ENCODE measurements at places on chromosomes 6 and 20.
A peak's percentile ranks its signal among the peaks of the same experiment; 100 is the strongest.

DNA sequence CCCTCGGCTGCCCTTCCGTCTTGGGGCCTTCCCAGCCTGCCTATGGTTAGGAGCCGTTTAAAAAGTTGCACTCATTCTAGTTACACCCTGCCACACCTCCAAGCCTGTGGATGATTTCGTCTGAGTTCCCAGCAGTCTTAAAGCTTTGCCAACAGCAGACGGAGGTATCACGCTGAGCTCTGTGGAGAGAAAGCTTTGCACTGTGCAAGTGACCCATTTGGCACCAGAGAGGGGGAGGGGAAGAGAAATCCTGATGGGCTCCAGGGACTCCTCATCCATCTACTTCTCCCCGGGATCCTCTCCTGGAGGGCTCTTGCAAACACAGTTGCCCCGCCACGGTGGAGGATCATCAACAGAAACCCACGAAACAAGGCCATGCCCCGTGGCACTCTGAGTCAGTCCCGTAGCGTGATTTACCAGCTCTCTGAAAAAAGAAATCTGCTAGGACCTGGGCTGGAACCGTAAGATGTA lies 98.8 kb upstream of the CITED2 start:
- DNase-seq, result peak; percentile 51

- no peak for DNase-seq
These were observed 8.3 kb upstream of the PRND start for GRCh38 chr20:4713401-4713800.

GRCh38 chr6:128538763-128539162 lies 18.4 kb upstream of the PTPRK start:
- no peak for DNase-seq

- DNase-seq, result no peak
These were observed 19.2 kb downstream of the SIM1 start for GRCh38 chr6:100445512-100445911.

- no peak for DNase-seq
These were observed 64.9 kb downstream of the CHD6 start for GRCh38 chr20:41553142-41553879.

DNA sequence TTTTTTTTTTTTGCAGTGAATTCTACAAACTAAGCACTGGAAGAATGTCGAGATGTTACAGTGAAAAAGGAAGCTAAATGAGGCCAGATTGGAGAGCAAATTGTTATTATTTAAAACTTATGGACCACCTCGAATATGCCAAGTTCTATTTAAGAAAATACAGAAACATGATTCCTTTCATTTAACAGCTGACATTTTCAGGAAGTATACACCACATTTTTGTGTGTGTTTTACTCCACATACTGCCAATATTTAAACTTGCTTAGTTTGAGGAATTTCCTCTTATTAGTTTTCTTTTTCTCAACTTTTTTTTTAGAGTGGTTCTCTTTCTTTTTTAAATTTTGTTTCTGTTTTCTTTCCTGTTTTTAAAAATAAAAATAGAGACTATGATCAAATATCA lies 37.0 kb upstream of the GCLC start:
- DNase-seq, result no peak

DNA sequence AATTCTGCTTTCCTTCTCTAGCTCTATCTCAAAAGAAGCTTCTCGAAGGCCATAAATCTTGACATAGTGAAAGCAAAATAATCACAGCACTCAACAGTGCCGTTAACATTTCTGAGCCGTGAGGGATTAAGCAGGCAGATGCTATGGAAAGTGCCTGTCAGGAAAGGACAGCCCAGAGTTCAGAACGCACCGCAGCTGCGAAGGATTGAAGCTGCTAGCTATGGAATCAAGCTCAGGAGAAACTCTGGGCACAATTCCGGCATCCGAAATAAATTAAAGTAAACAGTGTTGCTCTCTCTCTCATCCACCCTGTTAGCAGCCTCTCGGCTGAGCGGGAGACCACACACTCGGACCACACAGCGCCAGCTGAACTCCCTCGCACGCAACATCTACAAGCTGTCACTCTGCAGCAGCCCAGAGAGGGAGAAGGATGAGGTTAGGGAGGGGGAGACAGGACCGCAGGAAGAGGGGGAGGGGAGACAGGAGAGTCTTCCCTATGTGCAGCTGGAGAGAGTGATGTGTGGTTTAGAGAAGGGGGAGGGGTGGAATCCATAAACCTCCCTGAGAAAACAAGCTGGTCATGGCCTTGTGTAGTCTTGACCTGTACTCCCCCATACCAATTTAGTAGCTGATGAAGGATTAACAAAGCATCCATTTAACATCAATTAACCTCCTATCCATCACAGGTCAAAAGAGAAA lies 9.0 kb downstream of the EXOC2 start:
- DNase-seq, result peak; percentile 28

DNA sequence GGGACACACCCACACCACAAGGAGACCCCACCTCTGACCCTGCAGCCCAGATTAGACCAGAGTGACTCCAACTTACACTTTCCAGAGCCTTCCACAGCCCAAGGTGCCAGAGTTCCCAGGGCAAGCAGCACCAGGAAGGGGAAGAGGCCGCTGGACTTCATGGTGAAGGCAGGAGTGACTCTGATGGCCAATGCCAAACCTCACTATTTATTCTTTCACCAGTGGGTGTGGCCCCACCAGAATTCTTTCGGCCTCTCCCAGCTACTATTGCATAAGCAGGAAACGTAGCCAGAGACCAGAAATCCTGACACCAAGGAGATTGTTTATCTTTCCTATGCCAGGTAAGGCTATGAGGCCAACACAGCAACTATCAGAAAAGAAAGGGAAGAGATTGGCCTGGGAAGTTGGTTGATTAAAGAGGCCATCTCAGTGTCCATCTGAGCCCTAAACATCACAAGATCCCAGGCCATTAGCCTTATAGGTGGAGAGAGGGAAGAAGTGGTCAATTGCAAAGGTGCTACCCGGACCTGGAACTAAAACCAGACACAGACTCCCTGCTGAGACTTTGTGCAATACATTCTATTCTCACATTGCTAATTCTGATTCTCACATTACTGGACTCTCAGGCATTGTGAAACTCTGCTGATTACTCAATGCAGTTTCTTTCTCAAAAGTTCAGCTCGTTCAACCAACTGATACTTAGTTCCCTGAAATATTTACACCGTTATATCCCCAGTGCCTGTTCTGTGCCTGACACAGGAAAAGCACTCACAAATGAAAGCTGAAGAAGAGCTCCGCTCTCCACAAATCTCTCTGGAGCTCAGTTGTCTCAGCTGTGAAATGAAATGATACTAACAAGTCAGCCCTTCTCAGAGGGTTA lies at the start of gene SLPI:
Gene SLPI, minus strand, starts transcription at position 182 of the 880 bp plus-strand sequence. Its CDS starts 21 bp downstream, at position 161.
- no peak for DNase-seq

- no peak for DNase-seq
These were observed 5.1 kb upstream of the SCRT2 start for GRCh38 chr20:680638-681187.

DNA sequence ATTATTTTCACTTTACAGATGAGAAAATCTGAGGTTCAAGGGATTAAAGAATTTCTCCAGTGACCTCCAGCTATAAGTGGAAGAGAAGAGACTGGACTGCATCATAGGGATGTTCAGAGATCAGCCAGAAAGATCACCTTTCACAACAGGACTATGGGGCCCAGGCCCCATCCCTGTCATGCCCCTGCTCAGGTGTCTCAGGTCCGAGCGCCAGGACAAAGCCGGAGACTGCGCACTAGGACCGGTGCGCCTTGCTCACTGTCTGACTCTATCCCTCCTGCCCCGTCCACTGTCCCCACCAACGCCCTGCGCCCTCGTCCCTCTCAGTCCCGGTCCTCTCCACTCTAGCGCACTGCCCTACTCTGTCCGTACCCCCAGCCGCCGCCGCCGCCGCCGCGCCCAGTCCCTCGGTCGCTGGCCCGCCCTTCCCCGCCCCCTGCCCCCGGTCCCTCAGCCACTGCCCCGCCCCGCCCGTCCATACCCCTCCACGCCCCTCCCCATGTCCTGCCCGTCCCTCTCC lies 521 bp upstream of the RAD21L1 start:
- no peak for DNase-seq

DNA sequence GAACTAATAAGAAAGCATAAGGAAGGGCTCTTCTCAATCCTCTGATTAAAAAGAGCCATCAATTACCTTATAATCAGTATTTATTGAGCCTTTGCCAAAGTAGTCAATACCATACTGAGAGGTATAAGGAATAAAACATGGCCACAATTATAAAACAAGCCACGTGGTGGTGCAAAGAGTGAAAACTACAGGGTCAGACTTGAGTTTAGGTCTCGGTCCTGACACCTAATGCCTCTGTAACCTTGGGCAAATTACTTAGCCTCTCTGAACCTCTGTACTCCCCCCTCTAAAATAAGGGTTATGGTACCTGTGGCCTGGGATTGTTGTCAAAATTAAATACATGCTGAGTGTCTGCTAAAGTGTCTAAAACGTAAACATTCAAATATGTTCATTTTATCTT lies 11.8 kb downstream of the TRIM10 start:
- DNase-seq, result no peak

DNA sequence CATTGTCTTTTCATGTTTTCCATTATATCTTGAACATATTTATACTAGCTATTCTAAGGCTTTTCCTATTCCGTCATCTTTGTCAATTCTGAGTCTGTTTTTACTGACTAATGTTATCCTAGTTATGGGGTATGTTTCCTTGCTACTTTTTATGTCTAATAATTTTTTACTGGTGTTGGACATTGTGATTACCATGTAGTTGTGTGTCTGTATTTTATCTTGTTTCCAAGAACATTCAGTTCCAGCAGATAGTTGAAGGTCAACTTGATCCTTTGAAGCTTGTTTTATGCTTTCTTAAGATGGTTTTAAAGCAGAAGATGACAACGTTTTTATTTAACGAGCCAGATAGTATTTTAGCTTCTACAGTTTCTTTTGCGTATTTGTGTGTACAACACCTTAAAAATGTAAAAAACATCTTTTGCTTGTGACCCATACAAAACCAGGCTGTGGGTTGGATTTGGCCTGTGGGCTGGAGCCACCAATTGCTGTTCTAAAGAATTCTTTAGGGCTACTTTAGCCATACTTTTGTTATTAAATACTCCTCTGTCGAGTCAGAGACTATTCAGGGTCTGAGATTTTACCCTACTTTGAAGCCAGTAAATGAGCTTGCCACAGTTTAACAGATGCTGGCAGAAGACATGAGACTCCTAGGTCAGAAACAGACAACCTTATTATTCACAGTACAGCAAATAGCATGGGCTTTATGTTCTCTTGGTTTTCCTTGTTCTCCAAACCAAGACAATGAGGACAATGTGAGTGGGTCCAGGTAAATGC lies 38.7 kb upstream of the REV3L start:
- no peak for DNase-seq

DNA sequence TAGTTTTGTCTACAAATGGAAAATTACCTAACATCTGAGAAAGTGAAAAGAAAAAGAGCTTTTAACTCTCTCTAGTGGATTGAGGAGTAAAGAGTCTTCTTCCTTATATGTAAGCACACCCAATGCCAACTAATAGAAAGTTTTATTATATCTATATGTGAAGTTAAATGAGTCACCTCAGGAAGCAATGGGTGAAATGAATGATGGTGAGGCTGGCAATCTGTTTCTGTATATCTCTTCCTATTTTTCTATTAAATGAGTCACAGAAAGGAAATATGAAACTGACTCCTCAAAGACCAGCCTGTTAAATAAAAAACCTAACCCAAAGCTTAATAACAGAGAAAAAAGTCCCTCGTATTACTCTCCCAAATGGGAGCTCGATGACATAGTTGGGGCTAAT lies 71.3 kb downstream of the OTOR start:
- DNase-seq, result no peak

DNA sequence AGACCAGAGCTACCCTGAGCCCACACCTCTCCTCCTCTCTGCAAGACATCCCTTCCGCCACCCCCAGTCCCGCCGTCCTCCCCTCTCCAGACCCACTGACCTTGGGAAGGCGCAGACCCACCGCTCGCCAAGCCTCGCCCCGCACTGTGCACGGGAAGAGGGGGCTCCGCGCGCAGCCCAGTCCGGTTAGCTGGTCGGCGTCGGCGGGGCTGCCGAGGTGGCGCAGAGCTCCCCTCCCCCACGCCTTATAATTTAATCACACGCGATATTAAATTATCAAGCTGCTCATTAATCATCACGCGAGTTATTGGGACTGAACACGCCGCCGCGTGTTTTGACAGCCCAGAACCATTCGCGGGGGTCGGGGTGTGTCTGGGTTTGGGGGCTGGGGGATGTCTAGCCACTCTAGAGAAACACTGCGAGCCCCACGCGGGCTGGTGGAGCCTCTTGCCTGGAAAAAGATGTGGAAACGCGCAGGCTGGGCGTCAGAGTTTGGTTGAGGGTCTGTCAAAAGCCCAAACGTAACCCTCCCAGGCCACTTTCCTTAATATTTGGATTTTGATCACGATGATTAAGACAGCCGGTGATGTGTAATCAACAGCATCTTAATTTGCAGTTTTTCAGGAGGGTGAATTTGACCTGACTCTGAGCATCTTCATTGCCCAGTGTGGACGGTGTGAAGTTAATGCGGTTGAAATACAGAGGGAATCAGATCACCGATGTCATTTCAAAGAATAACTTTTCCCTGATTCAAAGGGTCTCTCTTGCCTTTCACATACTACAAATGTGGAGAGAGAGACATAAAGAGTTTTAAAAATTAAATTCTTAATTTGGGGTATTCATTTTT lies at the start of gene LINC00237:
Gene LINC00237, minus strand, starts transcription at position 188 of the 847 bp plus-strand sequence.
- no peak for DNase-seq

DNA sequence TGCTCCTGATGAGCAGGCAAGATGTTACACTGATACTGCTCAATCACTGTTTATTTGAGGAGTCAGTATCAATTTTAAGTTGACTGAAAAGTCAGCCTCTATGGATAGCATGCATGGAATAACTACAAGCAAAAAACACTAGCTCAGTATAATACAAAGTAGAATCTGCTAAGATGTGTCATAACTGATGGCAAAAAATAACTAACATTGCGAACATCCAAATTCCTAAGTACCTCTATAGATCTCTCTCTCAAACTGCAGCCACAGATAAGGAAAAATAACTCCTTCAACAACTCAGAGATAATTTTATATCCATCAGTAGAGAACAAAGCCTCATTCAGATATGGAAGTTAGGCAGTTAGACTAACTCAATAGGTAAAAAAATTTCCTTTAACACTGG lies 16.3 kb downstream of the HDAC2 start:
- DNase-seq, result no peak

DNA sequence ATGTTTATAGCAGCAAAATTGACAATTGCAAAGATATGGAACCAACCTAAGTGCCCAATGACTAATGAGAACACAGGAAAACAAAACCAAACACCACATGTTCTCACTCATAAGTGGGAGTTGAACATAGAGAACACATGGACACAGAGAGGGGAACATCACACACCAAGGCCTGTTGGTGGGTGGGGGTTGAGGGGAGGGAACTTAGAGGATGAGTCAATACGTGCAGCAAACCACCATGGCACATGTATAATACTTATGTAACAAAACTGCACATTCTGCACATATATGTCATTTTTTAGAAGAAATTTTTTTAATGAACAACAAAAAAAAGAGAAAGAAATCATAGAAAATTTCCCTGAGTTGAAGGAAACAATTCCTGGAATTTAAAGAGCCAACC lies 3.9 kb downstream of the EPM2A start:
- DNase-seq, result no peak

DNA sequence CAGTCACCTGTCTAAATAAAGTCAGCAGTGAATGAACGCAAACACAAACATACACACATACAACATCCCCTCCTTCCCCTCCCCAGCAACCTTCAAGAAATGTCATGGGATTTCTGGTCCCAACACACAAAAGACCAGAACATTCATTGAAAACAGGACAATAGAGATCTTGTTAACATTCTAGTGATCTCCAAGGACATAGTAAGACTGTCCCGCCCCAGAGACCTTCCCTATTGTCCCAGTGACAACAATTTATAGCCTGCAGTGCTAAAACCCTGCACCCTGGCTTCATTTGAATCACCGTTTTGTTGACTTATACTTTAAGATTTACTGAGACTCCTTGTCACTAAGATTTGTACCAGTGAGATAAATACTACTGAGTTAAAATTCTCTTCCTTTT lies 143.9 kb upstream of the NOX3 start:
- DNase-seq, result no peak
